ENCODE measurements at places on chromosomes 3 and 15.

DNA sequence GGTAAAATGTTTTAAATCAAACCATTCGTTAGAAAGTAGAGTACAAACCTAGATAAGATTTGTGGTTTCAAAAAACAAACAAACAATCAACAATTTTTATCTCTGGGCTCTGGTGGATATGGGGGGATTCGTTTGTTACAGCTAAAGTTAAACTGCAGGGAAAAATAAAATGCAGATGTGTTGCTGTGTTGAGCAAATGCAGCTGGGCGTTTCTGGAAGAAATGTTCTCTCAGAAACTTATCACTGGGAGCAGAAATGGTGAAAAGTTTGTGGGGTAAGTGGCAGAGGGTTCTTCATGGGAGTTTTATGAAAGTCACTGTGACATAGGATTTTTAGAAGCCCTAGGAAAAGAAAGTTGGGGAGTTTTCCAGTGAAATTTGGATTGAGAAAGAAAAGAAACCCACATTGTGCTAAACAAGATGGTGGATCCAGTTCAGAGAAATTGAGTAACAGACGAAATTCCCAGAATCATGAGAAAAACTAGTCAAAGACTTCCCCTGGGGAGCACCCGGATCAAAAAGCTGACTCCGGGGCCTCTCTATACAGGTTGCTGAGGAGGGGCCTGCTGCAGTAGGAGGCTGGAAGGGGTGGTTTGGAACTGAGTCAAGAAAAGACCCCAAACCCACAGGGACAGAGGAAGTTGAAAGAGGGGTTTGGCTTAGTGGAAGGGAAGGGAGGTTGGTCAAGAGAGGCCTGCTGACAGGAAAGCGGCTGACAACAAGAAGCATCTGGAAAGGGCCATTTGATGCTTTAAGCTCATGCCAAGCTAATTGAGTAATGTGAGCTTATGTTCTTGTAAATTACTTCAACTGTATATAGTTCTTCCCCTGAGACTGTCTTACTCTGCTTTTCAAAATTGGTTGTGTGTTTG is 108.7 kb downstream of the RARB start:
- peak; percentile 42 for DNase-seq

- no peak for DNase-seq
These were observed 38.3 kb upstream of the ARHGEF3 start for GRCh38 chr3:56839784-56840715.

GRCh38 chr3:35971686-35972085 is 332.4 kb downstream of the ARPP21 start:
- DNase-seq: no peak

DNA sequence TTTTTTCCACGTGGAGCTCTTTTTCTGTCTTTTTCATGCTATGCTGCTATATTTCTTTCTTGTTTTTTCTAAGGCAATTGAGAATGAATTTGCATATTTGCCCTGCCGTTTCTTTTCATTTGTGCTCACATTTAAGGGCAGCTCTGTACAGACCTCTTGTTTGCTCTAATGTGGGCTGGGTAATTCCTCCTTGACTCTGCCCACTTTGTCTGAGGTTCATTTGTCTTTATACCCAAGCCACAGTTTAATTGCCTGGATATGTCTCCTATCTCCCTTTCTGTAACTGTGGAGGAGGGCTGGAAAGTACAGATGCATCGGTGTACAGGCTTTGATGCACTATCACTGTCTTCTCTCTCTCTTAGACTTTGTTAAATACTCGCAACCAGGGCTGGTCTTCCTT is 195.9 kb downstream of the EPHB1 start:
- DNase-seq: no peak

Measured in muscle of back (tissue), 13 donors.